ENCODE measurements at places on chromosomes 7 and 10.

- no peak for DNase-seq
Observed at GRCh38 chr10:69224862-69225657, 4.9 kb downstream of the HKDC1 start.

- no peak for DNase-seq
Observed at GRCh38 chr7:47361746-47362215, 220.1 kb downstream of the TNS3 start.

GRCh38 chr7:57772126-57772924, 322.3 kb downstream of the ZNF716 start:
- no peak for DNase-seq

- no peak for DNase-seq
Observed at GRCh38 chr10:24449321-24449740, 240.4 kb downstream of the KIAA1217 start.

DNA sequence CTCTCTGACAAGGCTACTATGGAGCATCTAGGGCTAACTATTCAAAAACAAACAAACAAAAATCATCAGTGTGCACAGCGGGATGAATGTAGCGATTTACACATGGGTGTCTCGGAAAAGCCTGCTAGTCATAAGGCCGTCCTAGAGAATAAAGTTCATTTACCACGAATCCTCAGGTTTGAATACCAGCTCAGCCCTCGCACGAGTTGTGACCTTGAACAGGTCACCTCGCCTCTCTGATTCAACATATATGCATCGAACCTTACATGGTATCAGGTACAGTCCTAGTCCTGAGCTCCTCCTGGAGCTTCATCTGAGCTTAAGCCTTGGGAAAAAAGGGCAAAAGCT, 572 bp downstream of the ATP5MF start:
- DNase-seq = no peak
